ENCODE measurements at places on chromosomes 6 and 20.

DNA sequence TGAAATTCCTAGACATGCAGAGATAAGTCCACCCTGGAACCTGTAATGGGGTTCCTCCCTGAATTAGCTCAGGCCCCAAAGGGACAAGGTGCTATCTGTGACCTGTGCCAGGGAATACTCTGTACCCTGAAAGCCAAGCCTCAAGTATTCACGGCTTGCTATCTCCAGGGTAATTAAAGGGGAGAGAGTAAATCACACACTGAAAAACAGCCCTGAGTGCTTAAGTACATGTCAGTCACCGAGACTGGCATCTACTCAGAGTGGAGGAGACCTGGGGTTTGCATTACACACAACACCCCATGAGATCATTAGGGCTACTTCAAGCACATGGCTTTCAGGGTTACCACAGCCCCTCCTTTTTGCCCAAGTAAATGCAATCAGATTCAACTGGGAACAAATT is 188.1 kb downstream of the CD83 start:
- no peak for DNase-seq

GRCh38 chr6:145260484-145261175 is 474.7 kb downstream of the EPM2A start:
- no peak for DNase-seq

GRCh38 chr6:44223319-44224028 is at the start of gene SLC29A1:
Gene SLC29A1 (plus strand): TSS chr6:44223595. CDS start chr6:44227314, 3,719 bp downstream.
- DNase-seq = peak; percentile 78

DNA sequence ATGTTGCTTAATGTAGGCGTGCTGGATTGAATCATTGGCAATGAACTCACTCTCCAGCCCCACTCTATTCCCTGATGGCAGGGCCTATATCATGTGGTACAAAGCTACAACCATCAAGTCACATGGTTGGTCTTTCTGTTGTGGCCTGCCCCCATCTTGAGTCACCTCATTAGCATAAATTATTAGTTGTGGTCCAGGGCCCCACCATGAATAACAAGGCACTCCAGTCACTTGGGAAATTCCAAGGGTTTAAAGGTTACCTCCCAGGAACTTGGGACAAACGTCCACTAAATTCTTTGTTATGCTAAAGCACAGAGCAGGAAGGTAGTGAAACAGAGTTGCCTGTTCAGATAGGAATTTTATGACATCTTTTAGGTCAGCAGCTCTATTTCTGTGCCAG is 193.7 kb downstream of the SLC35F1 start:
- DNase-seq = peak; percentile 40

- DNase-seq = peak; percentile 45
These were observed 94.8 kb downstream of the BTBD3 start for GRCh38 chr20:12012241-12013222.

DNA sequence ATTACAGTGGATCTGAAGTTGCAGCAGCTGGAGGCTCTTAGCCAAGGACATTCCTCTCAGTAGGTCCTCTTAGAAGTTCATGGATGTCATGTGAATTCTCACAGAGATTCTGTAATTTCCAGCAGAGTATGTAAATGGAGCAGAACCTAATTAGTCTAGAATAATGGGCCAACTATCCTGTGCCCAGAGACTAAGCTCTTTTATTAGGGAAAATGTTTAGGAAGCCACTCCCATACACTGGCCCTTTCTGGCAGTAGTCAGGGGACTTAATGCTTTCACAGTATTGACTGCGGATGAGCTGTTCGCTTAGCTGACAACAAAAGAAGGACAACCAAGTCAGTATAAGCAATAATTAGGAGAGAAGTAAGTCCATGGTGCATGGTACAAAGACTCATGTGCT is 43.8 kb upstream of the KIF16B start:
- no peak for DNase-seq

GRCh38 chr6:165936660-165937059 is 231.0 kb downstream of the TBXT start:
- DNase-seq = no peak

DNA sequence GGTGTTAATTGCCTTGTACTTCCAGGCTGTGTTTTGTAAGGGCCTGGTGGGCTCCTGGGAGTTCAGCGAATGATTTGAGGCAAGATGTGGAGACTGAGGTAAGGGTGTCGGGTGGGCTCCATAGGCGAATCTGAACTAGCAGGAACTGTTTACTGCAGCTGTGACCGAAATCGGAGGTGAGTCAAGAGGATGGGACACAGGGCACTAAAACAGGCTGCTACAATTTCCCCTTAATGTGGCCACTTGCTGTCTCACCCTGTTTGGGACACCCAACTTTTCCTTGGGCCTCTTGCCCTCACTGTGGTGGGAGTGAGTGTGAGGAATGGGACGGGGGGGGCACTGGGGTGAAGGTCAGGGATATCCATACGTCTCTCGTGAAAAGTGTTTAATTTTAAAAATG is 53.9 kb upstream of the MCUR1 start:
- DNase-seq = no peak

DNA sequence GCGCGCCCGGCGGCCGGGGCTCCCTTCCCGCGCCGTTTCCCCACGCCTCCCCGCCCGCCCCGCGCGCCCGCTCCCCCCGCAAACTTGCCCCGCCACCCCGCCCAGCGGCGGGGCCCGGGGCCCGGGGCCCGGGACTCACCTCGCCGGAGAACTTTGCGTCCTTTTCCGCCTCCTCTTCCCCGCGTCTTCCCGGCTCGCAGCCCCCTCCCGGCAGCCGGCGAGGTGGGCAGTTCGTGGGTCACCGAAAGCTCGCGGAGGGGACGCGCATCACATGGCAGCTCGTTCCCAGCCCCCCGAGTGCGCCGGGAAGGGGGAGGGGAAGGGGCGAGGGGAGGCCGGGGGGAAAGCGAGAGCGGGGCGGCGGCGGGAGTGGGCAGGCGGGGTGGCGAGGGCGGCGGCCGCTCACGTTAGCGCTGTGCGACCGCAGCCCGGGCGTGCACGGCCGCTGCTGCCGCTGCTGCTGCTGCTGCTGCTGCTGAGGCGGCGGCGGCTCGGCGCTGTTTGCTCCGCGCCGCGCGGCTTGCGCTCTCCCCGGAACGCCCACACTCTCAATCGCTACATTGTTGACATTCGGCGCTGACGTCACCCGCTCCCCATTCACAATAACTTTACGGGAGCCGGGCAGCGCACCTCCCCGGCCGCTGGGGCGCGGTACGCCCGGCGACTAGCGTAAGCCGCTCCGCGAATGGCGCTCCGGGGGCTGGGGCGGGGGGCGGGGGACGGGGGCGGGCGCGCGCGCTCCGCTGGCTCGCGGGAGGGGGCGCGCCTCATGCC is at the start of gene BACH2:
Gene BACH2, minus strand, starts transcription at position 503 of the 774 bp plus-strand sequence. CDS start 287,999 bp downstream, outside the sequence.
- DNase-seq = peak; percentile 88

GRCh38 chr6:5541751-5542432 is 280.6 kb downstream of the FARS2 start:
- peak; percentile 58 for DNase-seq

GRCh38 chr20:60759651-60760050 is 492.4 kb upstream of the CDH4 start:
- no peak for DNase-seq

GRCh38 chr6:64224819-64225218 is 589.2 kb downstream of the PHF3 start:
- no peak for DNase-seq

DNA sequence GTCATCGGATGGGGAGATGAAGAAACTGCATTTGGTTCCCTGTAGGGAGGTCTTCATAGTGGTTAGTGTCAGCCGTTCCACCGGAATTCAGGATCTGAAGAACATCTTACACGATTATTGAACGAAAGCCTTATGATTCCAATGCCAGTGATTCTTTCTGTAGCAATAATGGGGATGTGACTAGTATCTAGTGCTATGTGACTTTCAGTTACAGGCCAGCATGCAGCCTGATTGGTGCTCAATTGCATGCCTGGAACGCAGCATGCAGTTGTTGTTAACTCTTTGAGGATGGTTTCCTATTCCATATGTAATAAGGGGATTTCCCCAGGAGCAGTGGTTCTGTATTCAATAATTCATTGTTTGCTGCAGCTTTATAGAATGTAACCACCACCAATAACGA is 71.6 kb upstream of the SLC22A1 start:
- no peak for DNase-seq

DNA sequence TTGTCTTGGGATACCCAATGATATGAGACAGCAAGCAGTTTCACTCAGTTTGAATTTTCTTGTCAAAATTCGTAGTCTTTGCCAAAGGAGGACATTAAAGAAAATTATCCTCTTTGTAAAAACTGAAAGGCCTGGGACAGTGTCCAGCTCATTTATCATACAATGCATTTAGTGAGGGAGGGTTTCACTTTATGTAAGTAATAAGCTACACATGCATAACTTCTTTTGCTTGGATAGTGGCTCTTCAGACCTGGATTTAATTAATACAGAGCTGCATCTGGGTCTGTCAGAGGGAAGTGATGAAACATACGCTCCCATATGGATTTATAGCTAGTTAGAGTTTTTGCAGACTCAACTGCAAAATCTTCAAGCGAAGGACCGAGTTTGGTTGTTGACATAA is 175.6 kb downstream of the PHACTR1 start:
- DNase-seq = no peak

DNA sequence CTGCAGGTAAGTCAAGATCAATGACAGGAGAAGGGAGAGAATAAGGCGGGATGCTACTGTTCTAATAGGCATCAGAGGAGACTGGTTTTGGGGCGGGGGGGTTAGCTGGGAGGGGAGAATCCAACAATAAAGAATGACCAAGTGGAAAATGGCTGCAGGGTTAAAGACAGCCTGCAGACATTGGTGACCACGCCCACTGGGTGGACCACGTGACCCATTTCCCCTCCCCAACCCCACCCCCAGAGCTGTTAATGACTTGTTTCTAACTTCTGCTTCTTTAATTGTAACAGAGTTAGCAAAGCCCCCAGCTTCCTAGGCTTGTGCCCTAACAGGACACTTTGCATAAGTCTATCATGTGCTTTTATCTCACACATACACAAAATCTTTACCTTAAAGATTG is 344.5 kb downstream of the KIF16B start:
- DNase-seq = no peak

DNA sequence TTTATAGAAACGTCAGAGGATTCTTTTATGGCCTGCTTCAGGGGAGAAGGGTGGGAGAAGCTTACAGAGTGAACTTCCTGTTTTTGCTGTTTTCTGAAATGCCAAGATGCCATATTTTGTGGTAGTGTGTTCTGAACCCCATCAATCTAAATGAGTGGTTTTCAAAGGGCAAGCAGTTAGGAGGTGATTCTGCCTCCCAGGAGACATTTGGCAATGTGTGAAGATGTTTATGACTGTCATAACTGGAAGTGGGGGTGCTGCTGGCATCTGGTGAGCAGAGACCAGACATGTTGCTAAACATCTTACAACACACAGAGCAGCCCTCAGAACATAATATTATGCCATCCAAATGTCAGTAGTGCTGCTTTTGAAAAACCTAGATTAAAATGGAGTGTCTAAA is 6.0 kb upstream of the PRL start:
- DNase-seq = no peak

DNA sequence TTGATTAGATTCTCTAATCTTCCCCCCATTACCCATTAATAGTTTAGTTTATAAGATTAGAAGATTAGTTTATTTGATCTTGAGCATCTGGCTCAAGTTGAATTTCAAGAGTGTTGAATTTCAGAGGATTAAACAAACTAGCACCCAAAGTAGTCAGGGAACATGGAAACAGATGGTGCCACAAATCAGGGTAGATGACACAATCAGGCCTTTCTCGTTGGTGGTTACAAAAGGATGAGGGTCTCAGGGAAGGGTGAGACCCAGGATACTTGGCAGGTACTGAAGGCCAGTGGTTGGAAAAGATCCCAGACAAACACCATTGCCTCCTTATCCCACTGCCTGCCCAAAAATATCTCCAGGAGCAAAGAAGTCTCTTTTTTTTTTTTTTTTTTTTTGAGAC is 29.5 kb upstream of the ADGRF1 start:
- DNase-seq = no peak

DNA sequence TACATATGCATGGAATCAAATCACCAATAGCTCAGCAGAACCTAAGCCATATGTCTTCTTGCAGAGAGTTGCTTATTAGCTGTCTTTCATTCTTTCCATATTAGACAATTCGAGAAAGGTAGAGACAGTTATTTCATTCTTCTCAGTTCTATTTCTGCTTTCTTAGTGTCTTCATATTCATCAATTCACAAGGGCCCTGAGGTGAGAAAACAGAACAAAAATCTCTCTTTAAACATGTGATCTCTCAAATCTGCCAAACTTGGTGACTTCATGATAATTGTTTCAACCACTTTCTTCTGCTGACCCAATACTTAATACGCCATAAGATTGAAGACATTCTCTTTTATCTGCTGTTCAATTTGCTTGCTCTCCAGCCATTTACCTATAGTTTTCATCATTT is 229.7 kb upstream of the MARCKS start:
- no peak for DNase-seq

- peak; percentile 65 for DNase-seq
These were observed 53.7 kb downstream of the JARID2 start for GRCh38 chr6:15299430-15300131.

- DNase-seq = no peak
These were observed 159.9 kb downstream of the TFAP2B start for GRCh38 chr6:50978380-50979170.

DNA sequence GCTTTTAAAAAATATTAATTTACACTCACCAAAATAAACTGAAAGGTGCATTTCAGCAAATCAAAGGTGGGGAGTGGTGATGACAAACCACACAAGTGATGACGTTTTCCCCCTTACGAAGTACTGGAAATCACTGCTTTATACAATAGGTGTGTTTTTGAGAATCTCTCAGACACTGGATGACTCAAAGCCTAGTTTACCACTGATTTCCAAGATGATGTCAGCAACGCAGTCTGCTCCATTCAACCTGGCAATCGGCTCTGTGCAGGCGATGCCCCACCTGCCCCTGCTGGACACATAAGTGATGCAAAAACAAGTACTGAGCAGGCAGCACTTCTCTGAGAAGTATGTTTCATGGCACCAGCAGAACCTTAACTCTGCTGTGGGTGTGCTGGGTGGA is 114.4 kb downstream of the SOD2 start:
- DNase-seq = no peak

GRCh38 chr6:4272996-4273395 is 137.6 kb upstream of the ECI2 start:
- DNase-seq = no peak

DNA sequence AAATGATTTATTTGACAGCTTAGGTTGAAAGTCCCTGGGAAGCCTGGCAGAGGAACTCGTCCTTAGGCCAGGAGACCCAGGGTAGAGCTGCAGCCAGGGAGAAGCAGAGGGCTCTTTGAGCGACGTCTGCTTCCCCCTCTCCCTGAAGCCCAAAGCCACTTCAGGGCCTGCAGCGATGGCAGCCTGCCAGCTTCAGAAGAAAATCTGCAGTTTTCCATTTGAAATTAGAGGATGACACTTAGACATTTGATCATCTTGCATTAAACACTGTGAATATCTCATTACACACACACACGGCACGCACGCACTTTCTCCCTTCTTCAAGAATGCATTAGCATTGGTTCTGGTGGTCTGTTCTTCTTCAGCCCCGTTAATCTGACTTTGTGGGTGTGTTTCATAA is 96.5 kb downstream of the PLEKHG1 start:
- DNase-seq = no peak

GRCh38 chr20:43894491-43894890 is 20.2 kb upstream of the TOX2 start:
- DNase-seq = peak; percentile 34

GRCh38 chr6:117568247-117568646 is 34.1 kb downstream of the GOPC start:
- no peak for DNase-seq
